ENCODE measurements at places on chromosomes 11 and 22.

DNA sequence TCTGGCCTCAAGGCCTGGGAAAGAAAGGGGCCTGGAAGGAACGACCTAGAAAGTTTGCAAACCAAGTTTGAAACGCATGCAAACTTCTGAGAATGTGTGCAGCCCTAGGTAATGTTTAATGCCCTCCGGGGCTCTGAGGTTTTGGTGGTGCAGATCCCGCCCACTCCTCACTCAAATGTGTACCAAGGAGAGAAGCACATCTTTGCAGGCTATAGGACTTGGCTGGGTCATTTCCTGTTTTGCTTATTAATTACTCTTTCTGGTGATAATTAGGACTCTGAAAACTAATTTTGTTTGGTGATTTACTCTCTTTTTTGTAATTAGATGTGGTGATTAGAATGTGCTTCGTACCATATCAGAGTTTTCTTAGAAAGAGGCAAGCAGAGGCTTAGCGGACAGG lies 625.9 kb upstream of the CADM1 start:
- DNase-seq = no peak

DNA sequence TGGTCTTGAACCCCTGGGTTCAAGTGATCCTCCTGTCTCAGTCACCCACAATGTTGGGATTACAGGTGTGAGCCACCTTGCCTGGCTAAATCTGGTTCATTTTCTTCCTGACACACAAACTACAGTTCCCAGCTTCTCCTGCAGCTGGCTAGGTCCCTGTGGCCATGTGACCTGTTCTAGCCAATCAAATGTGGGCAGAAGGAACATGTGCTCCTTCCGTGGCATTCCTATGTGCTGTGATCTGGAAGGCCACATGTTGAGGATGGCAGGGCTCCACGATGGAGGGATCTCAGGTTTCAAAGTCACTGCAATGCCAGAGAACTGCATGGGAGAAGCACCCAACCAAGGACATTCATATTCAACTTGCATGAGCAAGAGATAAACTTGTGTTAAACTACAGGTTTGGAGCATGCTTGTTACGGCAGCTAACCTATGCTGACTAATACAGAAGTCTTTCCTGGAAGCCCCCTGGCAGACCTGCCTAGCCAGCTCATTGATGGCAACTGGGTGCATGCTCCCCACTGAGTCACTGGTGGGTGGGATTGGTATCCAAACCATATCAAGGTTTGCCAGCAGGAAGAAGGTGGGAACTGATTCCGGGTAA lies 86.0 kb downstream of the RPS6KA4 start:
- DNase-seq = peak; percentile 29

- peak; percentile 93 for DNase-seq
Observed at GRCh38 chr11:128463371-128463829, 124.0 kb downstream of the ETS1 start.

- no peak for DNase-seq
Observed at GRCh38 chr11:27673979-27674663, 26.1 kb downstream of the BDNF start.

DNA sequence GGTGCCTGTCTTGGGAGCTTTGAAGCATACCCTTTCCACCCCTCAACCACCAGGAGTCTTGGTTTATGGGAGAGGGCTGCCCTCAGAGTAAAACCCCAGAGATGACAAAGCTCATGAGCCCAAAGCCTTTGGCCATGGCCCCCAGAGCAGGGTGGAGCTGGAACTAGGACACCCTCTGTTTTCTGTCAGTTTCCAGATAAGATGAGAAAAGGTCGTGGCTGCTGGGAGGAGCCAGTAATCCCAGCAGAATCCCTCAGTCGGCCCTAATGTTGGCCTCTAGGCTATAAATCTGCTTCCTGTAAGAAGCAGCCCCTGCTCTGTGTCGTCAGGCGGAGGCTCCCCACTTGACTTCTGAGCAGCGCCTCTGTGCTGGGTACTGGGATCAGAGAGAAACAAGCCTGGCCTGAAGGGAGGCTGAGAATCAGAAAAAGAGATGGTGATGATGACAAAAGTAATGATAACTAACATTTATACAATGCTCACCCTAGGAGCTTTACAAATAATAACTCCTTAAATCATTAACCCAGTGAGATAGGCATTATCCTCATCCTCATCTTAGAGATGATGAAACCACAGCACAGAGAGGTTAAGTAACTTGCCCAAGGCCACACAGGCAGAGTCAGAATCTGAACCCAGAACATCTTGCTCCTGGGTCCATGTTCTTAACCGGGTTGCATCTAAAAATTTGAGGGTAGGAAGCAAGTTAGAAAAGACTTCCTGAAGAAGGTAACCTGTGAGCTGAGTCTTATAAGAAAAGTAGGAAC lies 471.4 kb downstream of the SOX6 start:
- DNase-seq = no peak

GRCh38 chr11:79160791-79161403 lies 279.9 kb downstream of the TENM4 start:
- DNase-seq = peak; percentile 53

- DNase-seq = no peak
Observed at GRCh38 chr11:1234771-1235305, 12.0 kb downstream of the MUC5B start.

DNA sequence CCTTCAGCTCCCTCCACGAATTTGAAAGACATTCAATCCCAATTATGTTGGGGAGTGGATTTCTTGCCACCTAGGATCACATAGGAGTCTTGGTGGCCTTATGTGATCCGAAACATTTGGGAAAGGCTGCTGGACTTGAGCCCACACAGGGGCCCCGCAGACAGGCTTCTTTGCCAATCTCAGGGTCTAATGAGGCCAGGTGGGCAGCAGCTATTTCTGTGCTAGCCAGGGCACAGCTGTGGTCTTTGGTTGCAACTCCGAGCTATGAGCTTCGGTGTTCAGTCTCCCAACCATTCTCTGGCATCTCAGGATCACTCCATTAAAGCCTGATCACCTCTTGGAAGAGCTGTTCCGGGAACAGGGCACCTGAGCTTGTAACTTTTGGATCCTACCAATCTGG lies 84.4 kb downstream of the TP53I11 start:
- DNase-seq = no peak

DNA sequence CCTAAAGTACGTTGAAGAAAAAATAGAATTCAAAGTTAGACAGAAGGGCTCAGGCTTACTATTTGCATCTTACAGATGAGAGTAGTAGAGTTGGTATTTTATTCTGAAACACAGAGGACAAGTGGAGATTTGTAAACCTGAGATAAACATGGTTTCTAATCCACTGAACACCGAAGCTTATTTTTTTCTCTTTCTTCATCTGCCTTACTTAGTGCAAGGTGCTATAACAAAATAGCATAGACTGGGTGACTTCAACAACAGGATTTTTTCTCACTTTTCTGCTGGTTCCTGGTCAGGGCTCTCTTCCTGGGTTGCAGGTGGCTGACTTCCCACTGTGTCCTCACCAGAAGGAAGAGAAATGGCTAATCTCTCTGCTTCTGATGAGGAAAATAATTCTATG lies 2.1 kb upstream of the HBG1 start:
- DNase-seq = no peak

- no peak for DNase-seq
Observed at GRCh38 chr11:57196596-57196995, 14.8 kb downstream of the LRRC55 start.

- no peak for DNase-seq
Observed at GRCh38 chr22:49331878-49332277, 495.8 kb downstream of the BRD1 start.

GRCh38 chr11:2569731-2570210 lies 125.0 kb downstream of the KCNQ1 start:
- DNase-seq = no peak

GRCh38 chr22:36840106-36840505 lies 20.7 kb upstream of the NCF4 start:
- no peak for DNase-seq

GRCh38 chr22:33579448-33580093 lies 340.7 kb downstream of the LARGE1 start:
- DNase-seq = peak; percentile 67

DNA sequence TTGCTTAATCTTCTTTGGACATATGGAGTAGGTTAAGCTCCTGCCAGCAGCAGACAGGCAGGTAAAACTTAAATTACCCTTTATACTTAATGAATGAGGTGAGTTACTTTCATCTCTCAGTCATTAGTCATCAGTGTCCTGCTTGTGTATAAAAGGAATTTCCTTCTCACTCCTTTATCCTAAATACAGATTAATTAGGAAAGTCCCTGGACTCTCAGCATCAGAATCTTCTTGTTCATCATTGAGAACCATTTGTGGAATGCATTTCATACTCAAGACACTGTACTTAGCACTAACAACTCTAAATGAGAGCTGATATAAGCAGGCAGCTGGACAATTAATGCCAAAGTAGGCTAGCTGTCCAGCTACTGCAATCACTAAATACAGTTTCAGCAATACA lies 630.4 kb downstream of the METTL15 start:
- DNase-seq = no peak

Measured in cardiac fibroblast (primary cell).